ENCODE measurements at places on chromosomes 12 and 14.

DNA sequence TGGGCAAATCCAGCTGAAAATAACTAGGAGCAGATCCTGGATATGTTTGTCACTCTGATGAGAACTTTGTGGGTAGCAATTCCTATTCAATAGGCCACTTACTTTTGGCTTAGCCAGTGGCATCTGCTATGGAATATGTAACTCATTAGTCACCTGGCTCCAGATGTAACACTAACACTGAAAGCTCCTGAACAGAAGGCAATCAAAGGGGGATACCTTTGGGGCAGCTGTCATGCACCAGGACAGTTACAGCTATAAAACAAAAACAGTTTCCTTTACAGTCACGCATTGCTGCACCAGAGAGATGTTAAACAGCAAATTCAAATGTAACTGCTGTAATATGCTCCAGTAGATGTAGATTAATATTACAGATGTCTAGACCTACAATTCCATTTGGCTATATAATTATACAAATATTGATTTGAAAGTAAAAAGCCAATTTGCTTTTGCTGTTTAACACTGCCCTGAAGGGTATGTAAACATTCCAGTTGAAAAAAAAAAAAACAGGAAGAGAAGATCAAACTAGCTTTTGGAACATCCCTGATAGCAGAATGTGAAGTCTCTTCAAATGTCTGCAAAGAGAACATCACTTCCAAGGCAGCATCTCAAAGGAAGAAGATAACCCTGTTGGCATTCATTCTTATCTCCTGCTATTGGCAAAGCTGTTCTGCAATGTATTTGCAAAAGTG is 18.4 kb downstream of the RACGAP1 start:
- no peak for DNase-seq

- no peak for DNase-seq
Measured at GRCh38 chr14:104215706-104216334, 77.4 kb downstream of the KIF26A start.

GRCh38 chr12:132222096-132222807 is 78.0 kb downstream of the NOC4L start:
- DNase-seq: no peak

GRCh38 chr14:25092258-25092740 is 42.4 kb upstream of the STXBP6 start:
- no peak for DNase-seq

DNA sequence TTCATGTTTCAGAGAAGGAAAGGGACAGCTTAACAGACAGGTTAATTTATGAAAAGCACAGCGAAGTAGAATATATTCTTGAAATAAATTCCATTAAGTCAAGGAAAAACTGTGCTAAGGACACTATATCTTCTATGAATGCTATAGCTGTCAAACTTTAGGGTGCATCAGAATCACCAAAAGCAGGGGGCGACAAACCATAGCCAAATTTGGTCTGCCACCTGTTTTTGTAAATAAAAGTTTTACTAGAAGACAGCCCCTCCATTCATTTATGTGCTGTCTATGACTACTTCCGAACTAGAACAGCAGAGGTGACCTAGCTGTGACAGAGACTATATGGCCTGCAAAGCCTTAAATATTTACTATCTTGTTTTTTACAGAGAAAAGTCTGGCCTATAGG is 25.9 kb downstream of the PPP4R3A start:
- DNase-seq: no peak

DNA sequence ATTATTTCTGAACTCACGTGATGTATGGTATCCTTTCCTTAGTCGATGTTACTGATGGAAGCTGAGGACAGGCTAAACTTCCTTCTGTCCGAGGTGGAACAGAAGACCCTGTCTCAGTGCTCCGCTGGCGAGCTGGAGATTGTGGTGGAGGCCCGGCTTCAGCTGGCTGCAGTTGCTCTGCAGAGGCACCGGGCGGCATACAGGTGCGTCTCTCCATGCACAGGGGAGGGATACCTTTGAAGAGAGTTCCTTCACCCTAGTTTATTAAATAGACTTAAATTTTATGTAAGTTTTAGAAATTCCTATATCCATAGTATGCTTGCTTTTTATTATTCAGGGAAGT is 186.7 kb upstream of the NEDD1 start:
- DNase-seq: no peak

- DNase-seq: no peak
Measured at GRCh38 chr14:87409393-87409792, 583.6 kb downstream of the GALC start.

- no peak for DNase-seq
Measured at GRCh38 chr14:70660967-70661893, 19.5 kb downstream of the TTC9 start.

DNA sequence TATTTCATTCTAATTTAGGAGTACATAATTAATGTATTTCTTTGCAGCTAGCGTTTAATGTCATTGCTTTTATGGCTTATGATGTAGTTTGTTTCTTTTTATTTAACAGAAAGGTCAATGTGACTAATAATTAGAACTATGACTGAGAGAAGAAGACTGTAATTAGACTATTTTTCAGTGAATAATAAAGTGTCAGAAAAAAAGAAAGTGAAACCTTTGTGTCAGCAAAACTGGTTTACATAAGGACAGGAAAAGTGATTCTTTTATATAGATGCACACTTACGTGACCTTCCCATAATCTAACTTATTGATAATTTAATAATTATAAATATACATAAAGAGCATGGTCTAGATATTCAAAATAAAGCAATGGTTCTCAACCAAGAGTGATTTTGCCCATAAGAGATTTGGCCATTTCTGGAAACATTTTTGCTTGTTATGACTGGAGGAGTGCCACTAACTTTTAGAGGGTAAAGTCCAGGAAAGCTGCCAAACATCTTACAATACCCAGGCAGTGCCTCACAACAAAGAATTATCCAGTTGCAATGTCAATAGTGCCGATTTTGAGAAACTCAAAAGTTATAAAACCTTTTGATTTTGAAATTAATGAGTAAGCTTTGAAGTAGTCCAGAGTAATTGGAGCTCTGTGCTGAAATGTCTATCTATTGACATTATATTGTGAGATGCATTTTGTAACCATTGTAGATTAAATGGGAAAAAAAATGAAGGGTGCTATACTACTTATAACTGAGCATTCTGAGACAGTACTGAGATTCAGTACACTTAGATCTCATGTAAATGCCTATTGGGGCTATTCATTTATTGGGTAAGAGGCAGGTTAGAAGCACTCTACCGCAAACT is 227.1 kb downstream of the C12orf50 start:
- DNase-seq: no peak

- DNase-seq: peak; percentile 28
Measured at GRCh38 chr12:130335517-130336392, 1.9 kb upstream of the PIWIL1 start.

- peak; percentile 34 for DNase-seq
Measured at GRCh38 chr12:104201238-104202001, 14.2 kb upstream of the TXNRD1 start.

- DNase-seq: no peak
Measured at GRCh38 chr14:84554136-84554535, 975.8 kb upstream of the FLRT2 start.

DNA sequence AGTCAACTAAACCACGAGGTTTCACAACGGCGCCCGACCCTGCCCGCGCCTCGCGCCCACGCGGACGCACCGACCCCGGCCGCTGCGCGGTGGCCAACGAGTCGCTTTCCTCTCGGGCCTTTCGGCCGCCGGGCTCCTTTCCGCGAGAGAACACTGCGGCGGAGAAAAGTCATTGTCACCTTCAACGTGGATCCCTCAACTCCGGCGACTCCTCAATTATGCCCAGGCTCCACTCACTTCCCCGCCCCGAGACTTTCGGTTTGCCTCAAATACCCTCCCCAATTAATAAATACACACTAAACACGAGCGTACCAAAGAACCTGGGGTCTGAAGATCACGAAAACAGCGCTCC is 450 bp downstream of the SINHCAF start:
- no peak for DNase-seq
